ENCODE measurements at places on chromosomes 12 and 14.
A peak's percentile ranks its signal among the peaks of the same experiment; 100 is the strongest.

DNA sequence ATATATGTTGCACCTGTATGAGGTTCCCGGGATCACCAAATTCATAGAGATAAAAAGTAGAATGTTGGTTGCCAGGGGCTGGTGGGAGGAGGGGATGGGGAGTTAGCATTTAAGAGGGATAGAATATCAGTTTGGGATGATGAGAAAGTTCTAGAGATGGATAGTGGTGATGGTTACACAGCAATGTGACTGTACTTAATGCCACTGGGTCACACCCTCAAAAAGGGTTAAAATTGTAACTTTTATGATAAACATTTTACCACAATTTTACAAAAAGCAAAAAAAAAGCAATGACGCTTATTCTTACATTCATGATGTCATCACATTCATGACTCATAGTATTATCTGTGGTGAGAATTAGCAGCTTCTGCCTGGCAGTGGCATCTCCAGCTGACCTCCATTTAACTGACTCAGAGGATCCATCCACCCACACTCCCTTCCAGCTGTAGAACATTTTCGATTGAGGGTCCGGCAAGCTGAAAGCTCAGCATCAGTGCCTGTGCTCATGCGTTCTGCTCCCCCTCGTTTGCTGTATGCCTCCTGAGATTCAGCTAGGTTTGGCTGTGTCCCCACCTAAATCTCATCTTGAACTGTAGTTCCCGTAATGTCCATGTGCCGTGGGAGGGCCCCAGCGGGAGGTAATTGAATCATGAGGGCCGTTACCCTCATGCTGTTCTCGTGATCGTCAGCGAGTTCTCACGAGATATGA lies 64.8 kb upstream of the TMEM260 start:
- no peak for DNase-seq

DNA sequence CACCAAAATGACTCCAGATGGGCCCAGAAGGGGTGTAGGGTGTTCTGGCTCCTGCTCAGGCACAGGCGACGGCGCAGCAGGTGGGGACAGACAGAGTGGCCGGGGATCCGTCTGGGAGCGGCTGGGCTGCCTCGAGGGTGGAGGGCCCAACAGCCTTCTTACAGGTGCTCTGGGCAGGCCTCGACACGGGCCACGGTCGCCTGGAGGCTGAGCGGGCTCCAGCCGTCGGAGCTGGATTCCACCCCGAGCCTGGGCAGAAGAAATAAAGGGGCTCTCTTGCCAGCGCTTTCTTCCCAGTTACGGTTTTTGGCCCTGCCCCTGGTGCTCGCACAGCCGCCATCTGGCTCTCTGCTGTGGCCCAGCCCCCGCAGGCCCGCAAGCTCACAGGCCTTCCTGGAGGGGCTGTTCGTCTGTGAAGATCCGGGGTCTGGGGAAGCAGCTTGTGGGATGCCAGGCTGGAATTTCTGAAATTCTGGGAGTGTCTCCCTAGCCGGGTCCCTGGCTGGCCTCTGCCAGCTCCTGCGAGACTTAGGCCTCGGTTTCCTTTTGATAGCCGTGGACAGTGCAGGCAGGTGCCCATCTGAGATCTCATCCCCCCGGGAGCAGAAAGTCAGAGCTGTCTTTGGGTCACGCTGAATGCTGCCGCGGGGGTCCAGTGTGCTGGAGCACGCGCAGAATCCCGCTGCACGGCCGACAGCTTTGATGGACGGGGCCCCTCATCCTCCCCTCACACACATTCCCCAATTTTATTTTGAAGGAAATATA lies 122.7 kb downstream of the PAPOLA start:
- peak; percentile 23 for DNase-seq

DNA sequence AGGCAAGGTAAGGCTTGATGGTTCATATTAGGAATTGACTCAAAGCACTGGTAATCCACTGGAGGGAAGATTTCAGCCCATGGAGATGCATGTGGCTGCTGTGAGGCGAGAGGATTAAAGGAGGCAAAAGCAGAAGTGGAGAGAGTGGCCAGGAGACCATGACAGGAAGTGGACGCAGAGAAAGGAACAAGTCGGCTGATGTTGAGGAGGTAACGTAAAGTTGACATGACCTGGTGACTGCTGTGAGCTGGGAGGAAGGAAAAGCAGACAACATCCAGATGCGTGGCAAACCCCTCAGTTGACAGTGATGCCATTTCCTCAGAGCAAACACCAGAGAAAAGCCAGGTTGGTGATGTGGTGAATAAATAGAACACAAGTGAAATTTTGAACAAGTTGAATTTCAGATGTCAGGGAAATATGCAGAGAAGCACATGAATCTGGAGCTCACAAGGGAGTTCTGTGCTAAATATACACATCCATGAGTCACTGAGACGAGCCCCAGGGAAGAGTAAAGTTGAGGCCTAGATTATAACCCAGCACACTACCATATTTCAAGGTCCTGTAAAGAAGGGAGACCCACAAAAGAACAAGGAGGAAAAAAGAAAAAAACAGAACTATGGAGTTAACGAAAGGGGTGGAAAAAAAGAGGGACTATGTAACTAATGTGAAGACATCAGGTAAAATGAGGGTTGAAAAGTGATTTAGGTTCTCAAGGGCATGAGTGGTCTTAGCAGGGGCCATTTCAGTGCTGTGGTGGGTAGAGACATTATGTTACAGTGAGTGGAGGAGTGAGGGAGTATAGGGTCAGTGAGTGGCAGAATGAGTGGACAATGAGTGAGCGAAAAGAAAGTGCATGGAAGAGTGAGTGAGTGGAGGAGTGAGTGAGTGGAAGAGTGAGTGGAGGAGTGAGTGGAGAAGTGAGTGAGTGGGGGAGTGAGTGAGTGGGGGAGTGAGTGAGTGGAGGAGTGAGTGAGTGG lies 61.6 kb upstream of the GZMB start:
- DNase-seq = no peak

DNA sequence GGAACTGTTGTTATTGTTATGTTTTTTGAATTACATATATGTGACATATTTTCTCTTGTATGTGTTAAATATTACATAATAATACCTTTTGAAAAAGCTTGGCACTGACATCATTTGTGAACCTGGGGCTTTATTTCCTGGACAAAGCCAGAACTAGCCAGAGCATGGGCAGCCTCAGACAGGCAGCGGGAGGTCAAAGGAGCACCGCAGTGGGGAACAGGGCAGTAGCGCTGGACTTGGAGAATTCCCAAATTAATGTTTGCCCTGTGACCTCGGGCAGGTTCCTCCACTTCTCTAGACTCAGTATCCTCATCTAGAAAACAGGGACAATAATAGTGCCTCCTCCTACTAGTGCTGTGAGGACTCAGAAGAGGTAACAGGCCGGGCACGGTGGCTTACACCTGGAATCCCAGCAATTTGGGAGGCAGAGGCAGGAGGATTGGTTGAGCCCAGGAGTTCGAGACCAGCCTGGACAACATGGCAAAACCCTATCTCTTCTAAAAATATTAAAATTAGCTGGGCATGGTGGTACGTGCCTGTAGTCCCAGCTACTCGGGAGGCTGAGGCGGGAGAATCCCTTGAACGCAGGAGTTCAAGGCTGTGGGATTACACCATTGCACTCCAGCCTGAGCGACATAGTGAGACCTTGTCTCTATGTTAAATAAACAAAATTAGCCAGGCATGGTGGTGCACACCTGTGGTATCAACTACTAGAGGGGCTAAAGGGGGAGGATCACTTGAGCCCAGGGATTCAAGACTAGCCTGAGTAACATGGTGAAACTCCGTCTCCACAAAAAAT lies 27.3 kb upstream of the ITPK1 start:
- DNase-seq = no peak

GRCh38 chr12:52300796-52301691 lies 9.7 kb upstream of the KRT81 start:
- no peak for DNase-seq

DNA sequence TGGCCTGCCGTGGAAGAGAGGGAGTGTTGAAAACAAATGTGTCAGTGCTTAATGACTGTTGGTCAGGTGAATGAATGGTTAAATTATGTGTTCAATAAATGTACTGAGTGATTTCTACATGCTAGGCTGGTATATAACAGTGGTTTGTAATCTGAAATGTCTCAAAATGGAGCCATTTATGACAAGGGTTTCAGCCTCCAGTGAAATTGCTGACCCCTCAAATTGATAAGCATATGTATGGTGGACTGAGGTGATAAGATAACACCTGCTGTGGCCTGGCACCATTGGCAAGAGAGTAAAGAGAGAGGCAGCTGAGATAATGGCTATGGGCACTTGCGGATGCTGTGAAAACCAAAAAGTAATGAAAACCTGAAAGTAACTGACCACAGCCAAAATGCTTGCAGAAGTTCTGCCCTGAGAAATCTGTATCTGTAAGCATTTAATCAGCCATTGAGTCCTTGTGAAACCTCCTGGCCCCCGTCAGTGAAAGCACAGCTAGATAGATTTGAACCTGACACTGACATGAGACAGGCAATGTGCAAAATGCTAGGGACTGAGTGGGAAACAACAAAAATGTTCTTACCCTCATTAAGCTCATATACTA lies 1.4 kb upstream of the BCAT1 start:
- DNase-seq = no peak

DNA sequence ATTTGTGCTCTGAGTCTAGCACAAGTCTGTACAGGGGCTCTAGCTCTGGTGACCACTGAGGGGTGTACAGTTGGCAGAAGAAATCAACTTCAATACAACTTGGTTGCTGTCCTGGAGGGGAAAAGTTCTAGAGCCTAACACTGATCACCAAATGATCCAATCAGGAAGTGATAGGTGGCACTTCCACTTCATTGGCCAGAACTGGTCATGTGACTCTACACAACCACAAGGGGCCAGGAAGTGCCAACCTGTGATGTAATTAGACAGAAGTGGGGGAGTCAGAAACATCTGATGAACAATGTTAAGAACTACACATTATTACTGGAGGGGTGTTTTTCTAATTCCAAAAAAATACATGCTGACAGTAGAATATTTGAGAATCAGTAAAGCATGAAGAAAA lies 401.6 kb downstream of the VRK1 start:
- no peak for DNase-seq

GRCh38 chr12:1429980-1430379 lies 164.4 kb downstream of the FBXL14 start:
- DNase-seq = no peak

- no peak for DNase-seq
Measured at GRCh38 chr12:124588018-124588634, 20.7 kb upstream of the NCOR2 start.

GRCh38 chr14:96261053-96261452 lies 5.0 kb downstream of the BDKRB1 start:
- DNase-seq = no peak

- DNase-seq = peak; percentile 93
Measured at GRCh38 chr14:94342334-94342934, 19.3 kb upstream of the SERPINA6 start.

DNA sequence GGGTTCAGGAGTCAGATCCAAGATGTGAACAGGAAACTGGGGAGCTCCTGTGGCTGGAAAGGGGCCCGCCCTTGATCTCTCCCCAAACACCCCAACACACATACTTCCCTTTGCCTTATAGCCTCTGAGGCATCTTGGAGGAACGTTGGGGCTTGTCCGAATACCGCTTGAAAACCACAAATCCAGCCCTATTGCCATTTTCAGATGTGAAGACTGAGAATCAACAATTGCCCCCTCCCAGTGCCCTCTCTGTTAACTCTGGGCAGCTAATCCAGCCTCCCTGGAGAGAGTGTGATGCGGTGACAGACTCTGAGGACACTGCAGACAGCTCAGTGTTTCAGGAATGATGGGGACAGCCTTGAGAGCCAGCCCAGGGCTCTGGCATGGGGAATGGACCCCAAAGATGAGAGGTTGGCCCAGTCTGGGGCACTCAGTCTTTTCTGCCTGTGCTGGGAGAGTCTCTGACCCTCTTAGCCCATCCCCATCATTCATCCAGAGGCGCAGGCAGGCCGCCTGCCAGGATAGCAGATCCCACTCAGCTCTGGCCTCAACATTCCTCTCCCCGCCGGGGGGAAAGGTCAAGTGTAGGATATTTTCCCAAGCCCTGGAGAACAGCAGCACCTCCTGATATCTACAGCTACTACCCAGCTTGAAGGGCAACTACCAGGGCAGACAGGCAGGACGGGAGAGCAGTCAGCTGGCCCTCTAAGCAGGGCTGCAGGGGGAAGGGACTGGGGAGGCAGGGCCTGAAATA lies 24.6 kb upstream of the LTBP2 start:
- no peak for DNase-seq

- DNase-seq = no peak
Measured at GRCh38 chr14:60594062-60594461, 55.2 kb downstream of the SIX1 start.

DNA sequence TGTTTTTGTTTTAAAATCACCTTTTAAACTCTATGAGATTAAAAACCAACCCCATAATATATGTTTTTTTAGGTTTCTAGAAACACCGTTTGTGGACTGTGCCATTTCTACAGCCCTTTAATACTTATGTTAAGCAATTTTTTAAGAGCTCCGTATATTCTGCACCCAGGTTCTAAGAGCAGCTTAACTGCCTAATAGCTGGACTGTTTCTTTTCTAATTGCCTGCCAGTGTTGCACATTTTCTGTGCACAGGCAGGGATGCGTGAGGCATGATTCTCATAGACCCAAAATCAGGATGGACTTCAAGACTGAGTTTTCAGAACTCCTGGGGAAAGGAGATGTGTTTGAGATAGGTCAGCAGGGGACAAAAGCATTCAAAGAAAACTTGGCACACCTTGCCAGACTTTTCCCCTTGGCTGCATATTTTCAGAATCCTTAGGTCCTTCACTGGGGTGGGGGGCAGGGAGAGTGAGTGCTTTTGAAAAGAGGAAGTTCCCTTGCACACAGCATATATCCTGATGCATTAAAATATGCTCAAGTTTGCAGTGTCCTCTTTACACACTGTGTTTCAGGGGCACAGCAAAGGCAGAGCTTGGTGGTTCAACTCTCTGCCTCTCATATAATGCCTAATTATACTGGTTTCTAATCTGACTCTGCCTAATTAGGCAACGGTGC lies 27.9 kb downstream of the TMEM30B start:
- DNase-seq = no peak

GRCh38 chr12:88433997-88434703 lies 146.1 kb downstream of the KITLG start:
- no peak for DNase-seq

DNA sequence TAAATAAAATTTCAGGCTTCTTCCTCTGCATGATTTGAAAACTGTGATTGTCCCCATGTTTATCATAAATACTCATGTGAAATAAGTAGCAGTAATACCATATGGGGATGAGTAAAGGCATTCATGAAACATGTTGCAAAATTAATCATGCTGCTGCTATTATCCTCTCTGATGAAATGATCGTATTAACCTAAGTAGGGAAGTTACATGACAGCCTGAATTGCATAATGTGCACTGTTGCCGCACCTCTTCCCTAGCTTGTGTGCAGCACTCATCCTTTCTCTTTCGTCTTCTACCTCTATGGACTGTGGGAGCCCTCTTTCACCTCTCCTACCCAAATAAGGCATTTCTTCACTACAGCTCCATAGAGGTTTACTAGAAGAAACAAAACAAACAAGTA lies 367.6 kb downstream of the SOX5 start:
- no peak for DNase-seq

- DNase-seq = peak; percentile 65
Measured at GRCh38 chr12:93778306-93778705, 101.1 kb downstream of the CRADD start.

All from femur (tissue), 1 donor.